Stimulated activated CD4-positive, alpha-beta T cell treated with anti-CD3 and anti-CD28 coated beads, Interleukin-4, amount 100 ng/mL, for 24 hours (primary cell): ENCODE measurements at places on chromosomes 7 and 10.

- DNase-seq, result no peak
Observed at GRCh38 chr7:138902161-138902560, 79.0 kb downstream of the KIAA1549 start.

- no peak for DNase-seq
Observed at GRCh38 chr10:44954042-44954441, 5.6 kb upstream of the RASSF4 start.

GRCh38 chr10:96606216-96606615, 19.4 kb upstream of the TM9SF3 start:
- DNase-seq, result no peak

DNA sequence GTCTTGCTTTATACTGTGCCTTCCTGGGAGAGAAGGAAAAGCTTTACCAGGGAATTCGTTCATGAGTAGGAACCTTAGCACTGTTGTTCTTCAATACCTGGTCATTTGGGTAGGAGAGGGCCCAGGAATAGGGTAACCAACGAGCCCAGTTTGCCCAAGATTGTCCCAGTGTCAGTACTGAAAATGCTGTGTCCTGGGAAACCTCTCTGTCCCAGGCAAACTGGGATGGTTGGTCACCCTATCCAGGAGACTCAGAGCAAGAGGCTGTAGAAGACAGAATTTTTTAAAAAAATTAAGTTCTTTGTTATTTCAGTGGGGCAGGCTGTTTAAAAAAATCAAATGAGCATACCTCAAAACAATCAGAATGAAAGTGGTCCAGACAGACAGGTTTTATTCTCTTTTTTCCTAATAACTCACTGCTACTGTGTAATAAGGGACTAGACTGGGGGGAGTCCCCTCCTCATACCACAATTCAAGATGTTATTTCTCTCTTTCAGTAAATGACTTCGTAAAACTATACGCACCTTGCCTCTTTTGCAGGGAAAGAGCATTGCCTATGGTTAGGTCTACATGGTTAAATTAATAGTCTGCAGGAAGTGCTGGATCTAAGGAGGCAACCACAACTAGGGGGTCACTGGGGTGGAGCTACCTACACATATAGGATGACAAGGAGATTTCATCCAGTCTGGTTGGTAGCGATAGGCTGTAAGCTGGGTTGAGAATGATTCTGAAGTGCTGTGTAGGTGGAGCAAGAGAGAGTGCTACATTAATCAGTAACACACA, 41.1 kb upstream of the FAM133B start:
- DNase-seq, result peak; percentile 76

GRCh38 chr10:20446561-20447193, 450.4 kb downstream of the NEBL start:
- no peak for DNase-seq

- DNase-seq, result no peak
Observed at GRCh38 chr7:83655951-83656556, 7.1 kb upstream of the SEMA3E start.

DNA sequence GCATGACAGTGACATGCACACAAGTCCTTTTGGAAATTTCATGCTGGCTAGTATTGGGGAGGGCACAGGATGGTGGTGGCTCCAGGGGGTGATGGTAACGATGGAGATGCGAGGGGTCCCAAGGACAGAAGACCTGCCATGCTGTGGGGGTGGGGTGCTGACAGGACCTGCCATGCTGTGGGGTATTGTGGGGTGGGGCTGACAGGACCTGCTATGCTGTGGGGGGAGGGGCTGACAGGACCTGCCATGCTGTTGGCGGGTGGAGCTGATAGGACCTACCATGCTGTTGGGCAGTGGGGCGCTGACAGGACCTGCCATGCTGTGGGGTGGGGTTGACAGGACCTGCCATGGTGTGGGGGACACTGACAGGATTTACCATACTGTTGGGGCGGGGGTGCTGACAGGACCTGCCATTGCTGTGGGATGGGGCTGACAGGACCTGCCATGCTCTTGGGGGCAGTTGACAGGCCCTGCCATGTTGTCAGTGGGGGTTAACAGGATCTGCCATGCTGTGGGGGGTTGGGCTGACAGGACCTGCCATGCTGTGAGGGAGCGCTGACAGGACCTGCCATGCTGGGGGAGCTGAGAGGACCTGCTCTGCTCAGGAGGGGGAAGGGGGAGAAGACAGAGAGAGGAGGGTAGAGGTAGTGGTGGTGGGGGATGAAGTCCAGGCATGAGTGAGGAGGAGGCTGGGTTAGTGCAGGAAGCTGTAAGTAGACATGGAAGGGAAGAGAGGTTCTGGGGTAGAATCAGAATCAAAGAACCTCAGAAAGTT, 36.2 kb upstream of the RET start:
- DNase-seq, result no peak

GRCh38 chr10:15737656-15738055, 17.9 kb upstream of the ITGA8 start:
- no peak for DNase-seq

DNA sequence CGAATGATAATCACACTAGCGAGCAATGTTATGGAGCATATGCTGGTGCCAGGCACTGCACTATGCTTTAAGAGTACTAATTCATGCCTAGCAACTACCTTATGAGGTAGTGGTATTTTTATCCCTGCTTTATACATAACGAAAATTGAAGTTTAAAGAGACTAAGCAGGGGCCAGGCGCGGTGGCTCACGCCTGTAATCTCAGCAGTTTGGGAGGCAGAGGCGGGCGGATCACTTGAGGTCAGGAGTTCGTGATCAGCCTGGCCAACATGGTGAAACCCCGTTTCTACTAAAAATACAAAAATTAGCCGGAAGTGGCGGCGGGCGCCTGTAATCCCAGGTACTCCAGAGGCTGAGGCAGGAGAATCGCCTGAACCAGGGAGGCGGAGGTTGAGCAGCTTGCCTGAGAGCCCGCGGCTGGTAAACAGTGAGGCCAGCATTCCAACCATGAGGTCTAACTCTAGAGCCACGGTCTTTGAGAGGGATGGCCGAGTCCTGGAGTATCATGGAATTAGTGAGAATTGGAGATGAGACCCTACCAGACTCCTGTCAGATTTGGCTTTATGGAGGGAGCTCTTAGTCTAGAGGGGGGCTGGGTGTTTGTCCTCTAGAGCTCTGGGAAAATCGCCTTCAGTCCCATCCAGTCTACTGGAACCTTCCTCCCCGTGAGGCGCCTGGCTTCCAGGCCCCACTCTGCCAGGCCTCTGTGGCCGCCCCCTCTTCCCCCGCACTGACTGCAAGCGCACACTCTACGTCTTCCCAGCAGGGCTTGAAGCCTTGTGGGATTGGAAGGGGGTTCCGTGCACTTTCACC, 11.6 kb downstream of the TLX1 start:
- no peak for DNase-seq

DNA sequence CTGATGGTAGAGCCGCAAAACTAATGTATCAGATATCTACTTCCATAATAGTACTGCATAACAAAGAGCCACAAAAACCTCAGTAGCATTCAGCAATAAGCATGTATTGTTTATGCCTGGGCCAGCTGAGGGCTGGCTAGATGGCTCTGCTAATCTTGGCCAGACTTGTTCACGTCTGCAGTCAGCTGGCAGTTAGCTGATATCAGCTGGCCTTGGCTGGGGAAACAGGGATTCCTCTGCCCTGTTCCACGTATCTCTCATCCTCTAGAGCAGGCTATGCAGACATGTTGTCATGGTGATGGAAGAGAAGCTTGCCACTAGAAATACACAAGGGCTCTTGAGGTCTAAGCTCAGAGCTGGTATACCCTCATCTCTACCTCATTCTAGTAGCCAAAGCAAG, 62.9 kb downstream of the GRM8 start:
- no peak for DNase-seq

DNA sequence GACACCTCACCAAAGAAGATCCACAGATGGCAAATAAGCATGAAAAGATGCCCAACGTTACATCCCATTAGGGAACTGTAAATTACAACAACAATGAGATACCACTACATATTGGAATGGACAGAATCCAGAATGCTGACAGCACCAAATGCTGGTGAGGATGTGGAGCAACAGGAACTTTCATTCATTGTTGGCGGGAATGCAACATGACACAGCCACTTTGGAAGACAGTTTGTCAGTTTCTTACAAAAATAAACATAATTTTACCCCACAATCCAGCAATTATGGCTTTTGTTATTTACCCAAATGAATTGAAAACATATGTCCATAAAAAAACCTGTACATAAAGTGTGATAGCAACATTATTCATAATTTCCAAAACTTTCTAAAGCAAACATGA, 176.8 kb downstream of the C7orf25 start:
- no peak for DNase-seq

- DNase-seq, result no peak
Observed at GRCh38 chr10:5691786-5692185, 7.1 kb downstream of the TASOR2 start.

- DNase-seq, result peak; percentile 21
Observed at GRCh38 chr7:112422842-112423496, 27.3 kb upstream of the IFRD1 start.
